ENCODE measurements at places on chromosomes 3 and 15. TPM values are rescaled to one million over a fixed set of nuclear protein-coding genes. Genes with fewer than 3 reads are reported as not detected.

Gene THBS1
- total RNA-seq = 51.7 TPM

Gene B3GNT5
- 37.0 TPM for total RNA-seq

Gene PLSCR5
- total RNA-seq = not detected

Gene C3orf70
- 1.6 TPM for total RNA-seq

Gene ABHD10
- total RNA-seq = 40.2 TPM

Gene SLC9C1
- total RNA-seq = 0.48 TPM

Gene SLC28A1
- 0.31 TPM for total RNA-seq

Gene NCK1
- 24.3 TPM for total RNA-seq

Gene EDEM1
- total RNA-seq = 35.1 TPM

Measured in type B pancreatic cell (in vitro differentiated cells).